ENCODE measurements at places on chromosomes 4 and X. TPM values are rescaled to one million over a fixed set of nuclear protein-coding genes. Genes with fewer than 3 reads are reported as not detected.

Gene ITGB1BP2
- total RNA-seq, result 24.6 TPM

Gene GLRA2
- total RNA-seq, result not detected

Gene MTNR1A
- total RNA-seq, result not detected

Gene XK
- 10.6 TPM for total RNA-seq

Gene DIPK2B
- total RNA-seq, result 17.9 TPM

Gene PCSK1N
- 15.2 TPM for total RNA-seq

Gene NWD2
- total RNA-seq, result 0.11 TPM

Gene MGAT4D
- total RNA-seq, result not detected

Gene CXCL10
- total RNA-seq, result 0.50 TPM

Gene POU3F4
- total RNA-seq, result not detected

Gene PLXNB3
- 21.9 TPM for total RNA-seq

Gene CT45A3
- total RNA-seq, result not detected

Gene UGT2B17
- total RNA-seq, result not detected

Gene FAT1
- 244 TPM for total RNA-seq

Gene ASB11
- total RNA-seq, result not detected

Gene TCP11X2
- total RNA-seq, result not detected

Gene MTHFD2L
- 23.7 TPM for total RNA-seq

Gene EVC2
- total RNA-seq, result 8.3 TPM

GRCh38 chrX:2572740-2573139 lies 72.0 kb upstream of the DHRSX start:
- DNase-seq, result no peak

DNA sequence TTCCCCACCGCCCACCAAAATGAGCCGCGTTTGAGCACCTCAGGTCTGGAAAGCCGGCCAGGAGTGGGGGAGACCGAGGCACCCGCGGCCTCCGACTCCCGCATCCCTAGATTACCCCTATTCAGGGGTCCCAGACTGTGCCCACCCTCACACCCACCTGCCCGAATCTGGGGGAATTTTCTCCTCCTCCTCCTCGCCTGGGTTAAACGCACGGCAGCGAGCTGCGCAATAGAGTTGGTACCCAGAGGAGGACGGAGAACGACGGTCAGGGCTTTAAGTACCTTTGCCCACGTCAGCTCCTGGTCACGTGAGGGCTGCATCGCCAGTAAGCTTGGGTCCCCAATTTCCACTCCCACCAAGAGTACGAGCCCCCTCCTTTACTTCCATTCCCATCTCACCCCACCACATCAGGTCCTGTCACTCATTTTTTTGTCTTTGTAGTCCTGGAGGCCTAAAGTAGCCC lies at the start of gene ARMCX2:
TSS of gene ARMCX2 (minus strand) at position 250 of the 463 bp plus-strand sequence. CDS start 2,262 bp downstream, outside the sequence.
- DNase-seq, result no peak

DNA sequence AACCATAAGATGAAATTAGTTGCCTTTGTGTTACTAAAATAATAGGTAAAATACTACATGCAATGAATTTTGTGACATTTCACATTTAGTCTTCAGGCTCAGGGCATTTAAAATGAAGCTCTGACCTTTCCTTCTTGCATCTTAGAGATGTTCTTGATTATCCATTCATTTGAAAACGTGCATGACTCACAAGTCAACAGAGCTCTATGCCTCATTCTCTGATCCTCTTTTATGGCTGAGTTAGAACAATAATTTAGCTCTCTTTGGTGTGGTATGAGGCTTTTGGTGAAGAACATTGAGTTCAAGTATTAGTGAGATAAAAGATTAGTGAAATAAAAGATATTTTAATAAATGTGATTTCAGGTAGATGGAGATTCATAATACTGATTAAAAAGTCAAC lies 66.5 kb downstream of the TIGD2 start:
- DNase-seq, result no peak

DNA sequence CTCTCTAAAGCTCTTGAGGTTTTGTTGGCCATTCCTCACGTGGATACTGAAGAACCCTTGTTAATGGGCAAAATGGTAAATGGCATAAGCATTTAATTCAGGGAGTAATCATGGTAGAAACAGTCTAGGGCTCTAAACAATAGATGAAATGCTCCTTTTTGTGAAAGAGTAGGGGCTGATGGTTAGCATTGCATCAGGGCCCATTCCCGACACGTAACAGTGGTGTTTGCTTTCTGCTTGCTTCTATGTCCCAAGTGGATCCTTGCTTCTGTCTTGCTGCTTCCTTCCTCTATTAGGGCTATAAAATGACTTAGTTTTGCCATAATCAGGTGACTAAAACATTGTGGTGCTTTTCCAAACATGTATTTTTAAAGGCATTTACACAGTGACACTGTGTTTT lies 230.9 kb upstream of the AFF2 start:
- no peak for DNase-seq

- DNase-seq, result no peak
Measured at GRCh38 chr4:3321295-3321889, 28.6 kb downstream of the RGS12 start.

GRCh38 chr4:25879587-25879986 lies 16.8 kb upstream of the SEL1L3 start:
- DNase-seq, result no peak

DNA sequence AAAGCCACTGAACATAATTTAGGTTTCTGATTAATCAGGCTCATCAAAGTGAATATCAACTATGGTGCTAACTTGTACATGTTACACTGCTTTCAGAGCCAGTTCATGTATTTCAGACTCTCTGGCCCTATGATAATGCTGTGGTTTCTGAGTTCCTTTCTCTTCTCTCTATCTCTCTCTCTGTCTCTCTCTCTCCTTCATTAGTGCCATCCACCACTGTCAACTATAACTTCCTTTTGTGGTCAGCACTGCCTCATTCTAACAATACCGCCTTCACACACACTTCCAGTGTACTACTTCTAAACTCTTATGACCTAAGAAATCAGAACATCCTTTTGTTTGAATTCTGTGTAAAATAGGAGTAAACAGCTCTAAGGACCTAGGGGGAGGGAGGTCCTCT lies 907.1 kb downstream of the RPA4 start:
- DNase-seq, result no peak

DNA sequence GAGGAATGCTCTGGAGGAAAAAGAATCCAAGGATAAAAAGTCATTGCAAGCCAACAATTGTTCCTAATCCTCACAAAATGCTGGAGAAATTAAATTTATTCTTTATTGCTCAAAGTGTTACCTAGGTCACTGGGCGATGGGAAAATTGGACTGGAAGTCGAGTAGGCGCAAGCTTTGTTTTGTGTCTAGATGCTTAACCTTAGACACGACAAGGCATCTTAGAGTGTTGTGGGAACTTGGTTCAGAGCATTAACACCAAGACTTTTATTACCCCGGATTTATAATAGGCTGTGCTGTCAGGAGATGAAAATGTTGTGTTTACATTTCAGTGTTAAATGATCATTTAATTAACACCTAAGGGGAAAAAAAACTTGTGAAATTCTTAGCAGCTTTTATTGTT lies 25.1 kb downstream of the SLIT2 start:
- no peak for DNase-seq

DNA sequence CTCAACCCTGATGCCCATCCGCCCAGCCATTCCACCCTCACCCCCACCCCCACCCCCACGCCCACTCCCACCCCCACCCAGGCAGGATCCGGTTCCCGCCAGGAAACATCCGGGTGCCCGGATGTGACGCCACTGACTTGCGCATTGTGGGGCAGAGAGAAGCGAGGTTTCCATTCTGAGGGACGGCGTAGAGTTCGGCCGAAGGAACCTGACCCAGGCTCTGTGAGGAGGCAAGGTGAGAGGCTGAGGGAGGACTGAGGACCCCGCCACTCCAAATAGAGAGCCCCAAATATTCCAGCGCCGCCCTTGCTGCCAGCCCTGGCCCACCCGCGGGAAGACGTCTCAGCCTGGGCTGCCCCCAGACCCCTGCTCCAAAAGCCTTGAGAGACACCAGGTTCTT lies at the start of gene MAGEA1:
TSS of gene MAGEA1 (plus strand) at position 154 of the 400 bp plus-strand sequence. CDS start 3,106 bp downstream, outside the sequence.
- no peak for DNase-seq

- no peak for DNase-seq
Measured at GRCh38 chr4:74228691-74229640, 71.0 kb downstream of the MTHFD2L start.

DNA sequence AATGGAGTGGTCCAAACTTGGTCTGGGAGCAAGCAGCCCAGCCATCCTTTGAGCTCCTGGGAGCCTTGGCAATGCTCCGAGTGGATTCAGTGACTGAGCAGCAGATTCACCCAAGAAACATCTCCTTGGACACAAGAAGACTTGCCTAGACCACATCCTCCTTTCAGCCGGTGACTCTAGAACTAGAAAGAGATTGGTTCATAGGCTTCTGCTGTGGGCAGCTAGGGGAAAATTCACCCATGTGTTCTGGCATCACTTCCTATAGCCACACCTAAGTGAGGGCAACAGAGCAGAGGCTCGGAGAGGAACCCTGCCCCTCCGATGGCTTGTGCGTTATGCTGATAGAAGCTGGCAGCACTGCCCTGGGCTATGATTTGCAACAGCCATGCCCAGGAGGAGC lies 16.0 kb downstream of the ZNF275 start:
- DNase-seq, result no peak

DNA sequence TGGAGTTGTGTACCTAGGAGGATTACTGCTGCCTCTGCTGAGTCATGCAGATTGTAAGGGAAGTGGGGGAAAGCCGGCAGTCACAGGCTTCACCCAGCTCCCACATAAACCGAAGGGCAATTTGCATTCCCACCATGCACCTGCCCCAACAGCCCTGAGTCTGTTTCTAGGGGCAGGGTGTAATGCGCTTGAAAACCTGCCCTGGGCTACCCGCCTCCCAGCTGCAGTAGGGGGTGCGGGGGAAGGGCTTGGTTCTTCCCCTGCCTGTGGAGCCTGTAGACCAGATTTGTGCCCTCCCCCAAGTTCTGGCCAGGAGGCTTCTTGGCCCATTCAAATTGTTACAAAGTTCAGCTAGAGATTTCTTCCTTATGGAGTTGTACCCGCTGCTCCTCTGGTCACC lies 269.2 kb upstream of the DDX53 start:
- DNase-seq, result no peak

DNA sequence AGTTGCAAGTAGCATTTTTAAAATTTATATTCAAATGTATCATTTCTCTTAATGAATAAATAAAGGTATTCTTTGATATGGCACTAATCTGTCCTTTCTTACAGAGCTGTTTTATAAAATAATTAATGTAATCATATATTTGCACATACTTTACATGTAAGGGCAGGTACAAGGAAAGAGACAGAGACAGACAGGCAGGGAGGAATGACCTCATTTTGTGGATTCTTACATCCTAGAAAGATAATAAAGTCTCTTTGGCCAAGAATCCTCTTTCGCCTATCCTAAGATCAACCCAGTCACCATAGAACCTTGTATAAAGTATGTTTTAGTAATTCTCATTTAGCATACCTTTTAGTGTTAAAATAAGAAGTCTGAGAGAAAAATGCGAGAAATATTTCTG lies 98.5 kb upstream of the CTSO start:
- no peak for DNase-seq

DNA sequence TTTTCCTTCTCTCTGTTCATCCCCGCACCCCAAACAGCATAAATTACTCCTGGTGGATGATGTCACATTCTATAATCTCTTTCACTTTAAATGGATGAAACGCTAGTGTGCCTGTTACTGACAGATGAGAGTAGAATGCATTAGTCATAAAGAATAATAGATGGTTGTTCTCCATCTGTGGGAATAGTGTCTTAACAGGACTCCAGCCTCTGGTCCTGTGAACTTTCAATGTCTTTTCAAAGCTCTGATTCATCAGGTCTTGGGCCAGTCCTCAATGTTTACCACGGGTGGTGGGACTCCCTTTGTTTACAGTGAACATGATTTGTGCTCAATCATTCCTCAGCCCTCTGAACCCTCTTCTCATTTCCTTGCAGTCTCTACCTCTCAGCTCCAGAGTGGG lies 182.6 kb downstream of the GABRB1 start:
- DNase-seq, result no peak
